ENCODE measurements at places on chromosomes 16 and 17. TPM values are rescaled to one million over a fixed set of nuclear protein-coding genes. Genes with fewer than 3 reads are reported as not detected.

DNA sequence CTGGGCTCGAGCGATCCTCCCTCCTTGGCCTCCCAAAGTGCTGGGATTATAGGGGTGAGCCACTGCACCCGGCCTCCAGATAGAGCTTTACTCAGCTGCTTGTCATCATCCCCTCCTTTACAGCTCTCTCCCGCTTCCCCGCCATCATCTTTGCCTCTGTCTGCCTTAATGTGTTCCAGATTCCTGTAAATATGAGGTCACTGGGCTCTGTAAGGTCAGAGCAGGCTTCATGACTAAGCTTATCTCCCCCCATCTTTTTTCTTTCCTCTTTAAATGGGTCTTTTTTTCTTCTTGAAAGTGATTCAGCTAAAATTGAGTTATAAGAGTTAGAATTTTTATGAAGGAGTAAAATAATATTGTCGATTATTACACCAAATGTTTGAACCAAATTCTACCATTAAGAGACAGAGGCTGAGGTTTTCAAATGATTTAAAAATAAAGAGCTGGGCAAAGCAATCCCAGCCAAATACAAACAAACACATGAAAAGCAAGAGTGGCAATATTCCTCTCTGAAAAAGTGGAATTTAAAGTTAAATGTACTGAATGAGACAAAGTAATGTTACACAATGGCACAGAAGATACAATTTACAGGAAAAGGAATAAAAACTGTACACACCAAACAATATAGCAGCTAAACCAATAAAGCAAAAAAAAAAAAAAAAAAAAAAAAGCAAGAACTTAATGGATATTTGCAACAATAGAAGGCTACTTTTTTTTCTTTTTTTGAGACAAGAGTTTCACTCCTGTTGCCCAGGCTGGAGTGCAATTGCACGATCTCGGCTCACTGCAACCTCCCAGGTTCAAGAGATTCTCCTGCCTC lies 62.1 kb downstream of the CRISPLD2 start:
- DNase-seq: peak; percentile 56

Gene QRICH2
- 4.8 TPM for polyA plus RNA-seq

- DNase-seq: no peak
These were observed 51.8 kb downstream of the CA10 start for GRCh38 chr17:52106638-52107261.

DNA sequence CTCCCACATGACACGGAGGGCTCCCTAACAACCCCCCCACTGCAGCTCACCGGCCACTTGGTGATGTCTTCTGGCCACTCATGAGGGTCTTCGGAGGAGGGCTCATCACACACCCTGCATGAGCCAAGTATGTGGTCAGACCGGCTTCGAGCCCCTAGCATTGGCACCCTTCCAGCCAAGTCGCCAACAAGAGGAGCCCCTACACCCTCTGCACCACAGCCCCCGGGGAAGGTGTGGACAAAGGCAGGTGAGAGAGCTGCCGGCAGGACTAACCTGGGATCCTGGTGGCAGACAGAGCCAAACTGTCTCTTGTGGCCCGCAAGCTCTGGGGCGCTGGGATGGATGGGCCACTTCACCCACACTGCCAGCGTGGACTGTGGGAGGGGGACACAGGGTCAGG lies 6.5 kb downstream of the SNRNP25 start:
- no peak for DNase-seq

- DNase-seq: no peak
These were observed 616 bp downstream of the ACTG1 start for GRCh38 chr17:81511804-81512561.

Gene ELAC2
- 108 TPM for polyA plus RNA-seq

DNA sequence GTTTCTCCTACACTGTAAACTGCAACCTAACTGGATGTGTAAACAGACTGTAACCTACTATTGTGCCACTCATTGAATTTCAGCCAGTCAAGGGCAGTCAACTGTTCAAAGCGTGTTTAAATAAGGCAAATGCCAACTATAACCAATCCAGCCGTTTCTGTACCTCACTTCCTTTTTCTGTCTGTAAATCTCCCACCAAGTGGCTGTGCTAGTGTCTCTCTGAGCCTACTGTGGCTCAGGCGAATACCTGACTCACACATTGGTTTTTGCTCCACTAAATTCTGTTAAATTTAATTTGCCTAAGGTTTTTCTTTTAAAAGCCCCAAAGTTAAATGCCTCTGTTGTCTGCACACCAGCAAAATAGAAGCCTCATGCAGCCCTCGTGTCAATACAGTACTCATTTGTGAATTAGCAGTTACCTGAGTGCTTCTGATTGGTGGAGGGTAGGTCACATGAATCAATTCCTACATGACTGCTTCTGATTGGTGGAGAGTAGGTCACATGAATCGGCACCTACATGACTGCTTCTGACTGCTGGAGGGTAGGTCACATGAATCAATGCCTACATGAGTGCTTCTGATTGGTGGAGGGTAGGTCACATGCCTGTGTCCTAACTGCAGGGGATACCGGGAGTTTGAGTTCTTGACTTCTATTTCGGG lies 31.1 kb upstream of the CCR7 start:
- DNase-seq: no peak

DNA sequence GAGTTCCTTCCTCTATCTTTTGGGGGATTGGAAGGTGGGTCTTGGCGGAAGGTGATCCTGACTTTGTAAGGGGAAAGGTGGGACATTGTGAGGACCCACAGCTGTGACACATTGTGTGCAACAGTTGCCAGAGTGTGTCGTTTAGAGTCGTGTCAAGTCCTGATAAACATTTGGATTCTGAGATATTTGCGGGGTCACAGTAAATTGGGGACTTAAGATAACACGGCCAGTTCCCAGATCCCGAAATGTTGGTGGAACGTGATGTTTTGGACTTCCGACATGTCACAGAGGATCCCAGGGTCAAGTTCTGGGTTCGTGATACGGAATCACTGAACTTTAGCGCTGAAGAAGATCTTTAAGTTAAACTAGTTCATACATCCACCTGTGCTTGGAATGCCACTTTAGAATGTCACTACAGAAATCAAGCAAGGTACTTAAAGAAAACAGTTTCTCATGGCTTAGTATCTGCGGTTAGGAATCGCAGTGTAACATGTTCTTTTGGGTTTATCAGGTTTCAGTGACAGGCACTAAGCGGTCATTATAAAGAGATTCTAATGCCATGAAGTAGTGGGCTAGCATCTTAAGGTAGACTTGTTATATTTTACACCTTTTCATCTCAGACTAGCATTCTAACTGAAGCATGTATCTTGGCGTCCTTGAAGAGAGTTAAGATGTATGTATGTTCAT lies 815 bp downstream of the ATAD5 start:
- DNase-seq: no peak

DNA sequence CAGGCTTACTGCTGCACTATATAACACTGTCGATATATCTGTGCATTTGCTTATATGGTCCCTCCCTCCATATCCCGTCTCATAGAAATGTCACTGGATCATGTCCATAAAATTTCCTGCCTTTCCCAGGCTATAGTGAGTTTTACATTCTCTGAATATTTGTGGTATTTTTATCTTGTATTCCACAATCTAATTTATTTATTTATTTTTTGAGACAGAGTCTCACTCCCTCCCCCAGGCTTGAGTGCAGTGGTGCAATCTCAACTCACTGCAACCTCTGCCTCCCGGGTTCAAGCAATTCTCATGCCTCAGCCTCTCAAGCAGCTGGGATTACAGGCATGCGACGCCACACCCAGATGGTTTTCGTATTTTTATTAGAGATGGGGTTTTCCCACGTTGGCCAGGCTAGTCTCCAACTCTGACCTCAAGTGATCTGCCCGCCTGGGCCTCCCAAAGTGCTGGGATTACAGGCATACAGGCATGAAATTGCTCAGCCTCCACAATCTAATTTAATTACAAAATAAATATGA lies 12.9 kb downstream of the TRIM37 start:
- DNase-seq: peak; percentile 36

GRCh38 chr17:50523208-50523607 lies 9.3 kb upstream of the EPN3 start:
- DNase-seq: peak; percentile 83

- no peak for DNase-seq
These were observed 35.6 kb downstream of the CLEC16A start for GRCh38 chr16:10979717-10980601.

DNA sequence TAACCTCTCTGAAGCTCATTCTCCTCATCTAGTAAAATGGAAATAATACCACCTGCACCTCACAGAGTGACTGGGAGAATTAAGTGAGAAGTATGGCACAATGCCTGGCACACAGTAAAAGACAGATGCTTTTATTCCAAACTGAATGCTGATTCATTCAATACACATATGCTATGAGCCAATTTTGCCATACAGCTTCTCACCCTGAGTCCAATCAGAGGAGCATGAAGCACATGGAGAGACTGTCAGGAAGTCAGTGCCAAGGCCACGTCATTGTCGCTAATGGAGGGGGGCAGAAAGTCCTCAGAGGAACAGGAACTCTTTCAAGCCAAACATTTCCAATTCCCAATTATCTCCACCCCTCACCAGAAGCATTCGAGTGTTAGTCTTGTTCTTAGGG lies 11.6 kb downstream of the MKS1 start:
- no peak for DNase-seq

GRCh38 chr17:45883063-45883462 lies 11.3 kb upstream of the MAPT start:
- DNase-seq: no peak

All from keratinocyte (primary cell).